ENCODE measurements at places on chromosomes 16 and 17.
A peak's percentile ranks its signal among the peaks of the same experiment; 100 is the strongest.

DNA sequence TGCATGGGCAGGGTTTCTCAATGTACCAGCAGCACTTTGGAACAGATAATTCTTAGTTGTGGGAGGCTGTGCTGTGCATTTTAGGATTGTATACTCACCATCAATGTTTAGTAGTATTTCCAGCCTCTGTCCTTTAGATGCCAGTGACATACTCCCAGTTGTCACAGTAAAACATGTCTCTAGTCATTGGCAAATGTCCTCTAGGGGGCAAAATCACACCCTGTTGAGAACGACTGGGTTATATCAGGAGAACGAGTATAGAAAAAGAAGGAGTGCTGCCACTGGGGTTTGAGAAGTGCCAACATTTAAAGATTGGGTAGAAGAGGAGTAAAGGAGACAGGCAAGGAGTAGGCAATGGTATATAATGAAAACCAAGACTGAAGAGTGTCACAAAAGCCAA lies 37.9 kb upstream of the SMIM36 start:
- peak; percentile 15 for DNase-seq

DNA sequence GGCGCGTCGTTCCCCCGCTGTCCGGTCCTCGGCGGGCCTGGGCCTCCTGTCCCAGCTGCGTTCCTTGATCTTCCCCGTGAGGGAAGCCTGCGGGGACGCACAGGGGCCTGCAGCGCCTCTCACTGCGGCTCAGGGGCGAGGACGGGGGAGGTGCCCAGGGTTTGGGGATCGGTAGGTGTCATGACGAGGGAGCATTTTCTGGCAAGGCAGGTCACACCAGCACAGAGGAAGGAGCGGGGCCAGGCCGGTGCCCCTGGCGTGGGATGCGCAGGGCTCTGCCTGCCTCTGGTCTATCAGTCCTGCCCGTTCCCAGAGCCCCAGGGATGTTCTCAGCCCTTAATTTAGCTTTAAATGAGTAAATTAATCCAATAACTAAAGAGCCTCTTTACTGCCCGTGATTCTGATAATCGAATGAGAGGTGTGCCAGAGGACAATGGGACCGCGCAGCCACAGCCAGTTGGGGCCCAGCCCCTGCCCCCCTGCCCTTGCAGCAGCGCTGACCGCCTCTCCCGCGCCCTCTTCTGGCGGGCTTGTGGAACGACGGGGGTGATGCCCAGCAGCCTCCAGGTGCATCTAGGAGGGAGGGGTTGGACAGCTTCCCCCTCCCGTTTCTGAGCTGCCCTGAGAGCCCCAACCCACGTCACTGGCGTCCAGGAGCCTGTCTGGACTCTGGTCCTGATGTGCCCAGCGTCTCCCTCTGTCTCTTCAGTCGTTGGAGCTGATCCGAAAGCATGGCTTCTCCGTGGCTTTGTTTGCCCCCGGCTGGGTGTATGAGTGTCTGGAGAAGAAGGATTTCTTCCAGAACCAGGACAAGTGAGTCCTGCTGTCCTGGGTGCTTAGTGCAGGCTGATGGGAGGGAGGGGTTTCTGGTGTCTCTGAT lies 7.9 kb downstream of the ENGASE start:
- DNase-seq, result peak; percentile 38

DNA sequence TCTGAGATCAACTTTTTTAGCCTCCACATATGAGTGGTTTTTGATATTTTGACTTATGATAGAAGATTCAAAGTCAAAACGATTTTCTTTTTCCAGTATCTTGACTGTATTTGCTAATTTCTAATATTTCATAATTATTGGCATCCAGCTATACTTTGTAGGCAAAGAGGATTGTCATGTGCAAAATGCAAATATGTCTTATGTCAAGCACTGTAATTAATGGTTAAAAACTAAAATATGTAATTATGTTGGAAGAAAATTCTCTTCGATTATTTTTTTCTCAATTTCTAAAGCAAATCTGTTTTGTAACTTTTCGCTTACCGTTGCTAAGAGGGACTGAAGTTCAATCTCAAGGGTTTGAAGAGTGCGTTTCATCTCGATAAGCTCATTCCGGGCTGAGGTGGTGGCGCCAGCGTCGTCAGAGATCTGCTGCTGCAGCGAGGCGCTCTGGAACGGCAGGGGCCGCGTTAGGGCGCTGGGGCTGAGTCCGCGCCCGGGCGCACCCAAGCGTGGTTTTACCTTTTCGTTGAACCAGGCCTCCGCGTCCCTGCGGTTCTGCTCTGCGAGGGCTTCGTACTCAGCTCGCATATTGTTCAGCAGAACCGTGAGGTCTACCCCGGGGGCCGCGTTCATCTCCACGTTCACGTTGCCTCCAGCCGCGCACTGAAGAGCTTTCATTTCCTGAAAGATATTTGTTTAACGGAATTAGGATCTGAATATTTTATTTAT lies 3.0 kb downstream of the KRT27 start:
- DNase-seq, result no peak

- DNase-seq, result no peak
Observed at GRCh38 chr16:76985392-76986045, 205.5 kb upstream of the MON1B start.

- DNase-seq, result no peak
Observed at GRCh38 chr17:41592601-41593305, 6.1 kb upstream of the KRT14 start.

DNA sequence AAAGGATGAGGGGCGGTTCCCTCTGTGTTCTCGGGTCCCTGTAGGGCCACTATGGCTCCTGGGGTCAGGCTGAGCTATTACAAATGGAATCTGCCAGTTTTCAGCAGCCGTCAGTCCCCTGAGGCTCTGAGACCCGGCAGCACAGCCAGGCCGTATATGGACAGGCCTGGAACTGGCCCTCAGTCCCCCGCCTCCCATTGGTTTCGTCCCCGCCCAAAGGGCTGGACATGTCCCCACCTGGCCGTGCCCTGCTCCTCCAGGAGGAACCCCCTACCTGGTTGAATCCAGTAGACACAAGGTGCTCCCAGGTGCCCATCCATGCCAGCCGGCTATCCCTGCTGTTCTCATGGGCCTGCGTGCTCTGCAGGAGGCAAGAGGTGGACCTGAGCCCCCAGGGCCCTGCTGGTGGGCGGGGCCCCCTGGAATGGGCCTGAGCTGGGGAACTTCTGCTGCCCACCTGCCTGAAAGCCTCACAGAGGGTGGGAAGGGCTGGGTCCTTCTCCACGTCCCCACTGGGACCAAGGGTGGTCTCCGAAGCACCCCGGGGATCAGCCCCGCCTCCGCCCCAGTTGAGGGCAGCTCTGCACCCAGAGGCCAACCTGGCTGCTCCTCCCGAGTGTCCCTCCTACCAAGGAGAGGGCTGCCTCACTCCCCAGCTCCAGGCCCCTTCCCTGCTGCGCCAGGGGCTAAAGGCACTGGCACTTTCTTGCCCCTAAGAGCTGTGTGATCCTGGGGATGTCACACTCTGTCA lies 16.8 kb downstream of the VASN start:
- no peak for DNase-seq

DNA sequence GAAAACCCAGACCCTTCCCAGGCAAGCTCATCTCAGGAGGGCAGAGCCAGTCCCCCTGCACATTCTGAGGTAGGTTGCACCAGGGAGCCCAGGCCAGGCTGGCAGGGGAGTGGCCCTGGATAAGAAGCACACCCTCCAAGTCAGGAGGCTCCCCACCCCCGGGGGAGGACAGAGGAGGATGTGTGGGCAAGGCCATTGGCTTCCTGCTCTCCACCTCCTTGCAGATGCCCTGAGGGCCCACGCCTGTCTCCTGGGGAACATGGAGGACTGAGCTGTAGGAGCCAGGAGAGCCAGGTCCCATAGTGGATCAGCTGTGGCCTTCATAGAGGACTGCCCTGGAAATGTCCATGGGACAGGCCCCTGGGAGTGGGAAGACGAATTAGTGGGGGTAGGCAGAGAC lies 126.7 kb downstream of the IRF8 start:
- DNase-seq, result no peak

- no peak for DNase-seq
Observed at GRCh38 chr17:45022655-45023339, 28.6 kb downstream of the DCAKD start.

GRCh38 chr16:26645614-26646013 lies 421.1 kb upstream of the C16orf82 start:
- no peak for DNase-seq

- no peak for DNase-seq
Observed at GRCh38 chr16:56780646-56781045, 50.7 kb downstream of the NUP93 start.

GRCh38 chr16:48091117-48091516 lies 64.7 kb downstream of the ABCC12 start:
- DNase-seq, result no peak

- no peak for DNase-seq
Observed at GRCh38 chr17:4946312-4946976, 1.9 kb downstream of the PFN1 start.

GRCh38 chr17:8599351-8600011 lies 31.0 kb downstream of the MYH10 start:
- DNase-seq, result no peak

DNA sequence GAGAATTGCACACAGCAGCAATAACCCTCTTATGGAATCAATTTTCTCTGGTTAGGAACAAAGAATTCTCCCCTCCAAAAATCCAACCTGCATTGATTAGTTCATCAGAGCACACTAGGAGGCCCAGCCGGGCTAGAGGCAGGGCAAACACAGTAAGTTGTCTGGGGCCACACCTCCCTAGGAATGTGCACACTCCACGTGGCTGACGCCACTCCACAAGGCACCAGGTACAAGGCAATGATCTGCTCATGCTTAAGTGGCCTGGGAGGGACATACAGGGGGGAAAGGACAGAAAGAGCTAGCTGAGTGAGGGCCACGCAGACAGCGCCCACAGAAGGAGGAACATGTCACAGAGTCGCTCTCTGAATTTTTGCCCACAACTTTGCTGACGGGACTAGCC lies 107.6 kb downstream of the SLC39A11 start:
- no peak for DNase-seq

DNA sequence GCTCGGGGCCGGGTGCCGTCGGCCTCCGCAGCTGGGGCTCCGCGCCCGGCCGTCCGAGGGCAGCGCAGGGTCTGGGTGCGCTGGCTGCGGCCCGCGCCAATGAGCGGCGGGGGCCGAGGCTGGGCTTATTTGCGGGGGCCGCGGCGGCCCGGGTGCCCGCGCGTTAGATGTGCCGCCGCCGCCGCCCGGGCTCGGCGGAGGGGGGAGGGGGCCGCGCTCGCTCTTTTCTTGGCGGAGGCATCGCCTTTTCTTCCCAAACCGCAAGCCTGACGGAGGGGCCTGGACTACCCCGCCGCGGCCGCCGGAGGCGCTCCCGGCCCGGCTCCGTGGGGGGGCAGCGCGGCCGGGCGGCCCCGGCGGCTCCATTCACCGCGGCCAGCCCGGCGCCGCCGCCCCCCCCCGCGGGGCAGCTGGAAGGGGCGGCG lies at the start of gene NOTUM:
TSS of gene NOTUM (minus strand) at position 101 of the 425 bp plus-strand sequence. CDS start 278 bp downstream, outside the sequence.
- DNase-seq, result peak; percentile 22

GRCh38 chr16:35745821-35746248 lies 2286.4 kb downstream of the TP53TG3F start:
- no peak for DNase-seq

- DNase-seq, result no peak
Observed at GRCh38 chr17:56284482-56284881, 131.2 kb downstream of the ANKFN1 start.

DNA sequence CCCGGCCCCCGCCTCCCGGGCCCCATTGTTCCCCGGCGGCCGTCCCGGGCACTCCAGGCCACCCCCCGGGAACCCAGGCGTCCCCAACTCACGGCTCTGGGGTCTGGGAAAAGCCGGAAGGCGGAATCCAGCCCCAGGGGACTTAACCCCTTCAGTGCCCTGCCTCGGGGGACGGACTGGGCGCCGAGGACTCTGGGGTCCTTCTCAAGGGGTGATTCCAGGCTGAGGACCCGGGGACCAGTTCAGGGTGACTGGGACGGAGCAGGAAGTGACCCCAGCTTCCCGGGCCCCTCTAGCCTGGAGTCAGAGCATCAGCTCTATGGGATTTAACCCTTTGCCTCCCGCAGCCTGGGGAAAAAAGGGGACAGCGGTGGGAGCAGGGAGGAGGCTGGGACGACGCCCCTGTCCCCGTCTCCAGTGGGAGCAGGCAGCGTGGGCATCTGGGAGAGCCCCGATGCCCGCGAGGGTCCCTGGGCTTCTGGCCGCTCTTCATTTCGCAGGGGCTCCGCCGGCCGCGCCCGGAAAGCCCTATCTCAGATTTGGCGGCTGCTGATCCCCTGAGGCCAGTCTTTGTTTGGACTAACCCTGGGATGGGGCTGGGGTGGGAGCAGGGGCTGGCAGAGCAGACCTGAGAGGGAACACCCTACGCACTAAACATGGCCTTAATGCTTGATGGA lies at the start of gene ZNF629:
TSS of gene ZNF629 (minus strand) at position 270 of the 677 bp plus-strand sequence. CDS start 2,723 bp downstream, outside the sequence.
- peak; percentile 70 for DNase-seq

GRCh38 chr16:67805718-67806427 lies 487 bp downstream of the RANBP10 start:
- DNase-seq, result no peak

GRCh38 chr16:28059841-28060575 lies 3.5 kb downstream of the GSG1L start:
- DNase-seq, result no peak

GRCh38 chr17:47686276-47686635 lies 7.7 kb upstream of the TBKBP1 start:
- DNase-seq, result no peak

DNA sequence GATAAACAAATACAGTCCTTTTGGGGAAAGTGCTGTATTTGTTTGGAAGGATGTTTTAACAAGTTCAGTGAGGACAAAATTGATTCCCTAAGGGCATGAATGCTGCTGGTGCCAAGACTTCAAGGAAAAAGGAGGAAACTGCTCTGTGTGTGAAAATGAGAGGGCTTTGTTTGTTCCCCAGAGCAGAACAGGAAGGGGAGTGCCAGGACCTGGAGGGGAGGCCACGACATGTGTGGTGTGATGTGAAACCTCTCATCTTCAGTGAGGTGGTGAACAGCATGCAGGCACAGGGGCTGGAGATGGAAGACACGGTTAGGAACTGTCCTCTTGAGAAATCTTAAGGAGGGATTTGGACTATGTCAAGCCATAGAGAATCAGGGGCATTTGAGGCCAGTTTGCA lies 46.6 kb upstream of the GRIN2A start:
- no peak for DNase-seq

DNA sequence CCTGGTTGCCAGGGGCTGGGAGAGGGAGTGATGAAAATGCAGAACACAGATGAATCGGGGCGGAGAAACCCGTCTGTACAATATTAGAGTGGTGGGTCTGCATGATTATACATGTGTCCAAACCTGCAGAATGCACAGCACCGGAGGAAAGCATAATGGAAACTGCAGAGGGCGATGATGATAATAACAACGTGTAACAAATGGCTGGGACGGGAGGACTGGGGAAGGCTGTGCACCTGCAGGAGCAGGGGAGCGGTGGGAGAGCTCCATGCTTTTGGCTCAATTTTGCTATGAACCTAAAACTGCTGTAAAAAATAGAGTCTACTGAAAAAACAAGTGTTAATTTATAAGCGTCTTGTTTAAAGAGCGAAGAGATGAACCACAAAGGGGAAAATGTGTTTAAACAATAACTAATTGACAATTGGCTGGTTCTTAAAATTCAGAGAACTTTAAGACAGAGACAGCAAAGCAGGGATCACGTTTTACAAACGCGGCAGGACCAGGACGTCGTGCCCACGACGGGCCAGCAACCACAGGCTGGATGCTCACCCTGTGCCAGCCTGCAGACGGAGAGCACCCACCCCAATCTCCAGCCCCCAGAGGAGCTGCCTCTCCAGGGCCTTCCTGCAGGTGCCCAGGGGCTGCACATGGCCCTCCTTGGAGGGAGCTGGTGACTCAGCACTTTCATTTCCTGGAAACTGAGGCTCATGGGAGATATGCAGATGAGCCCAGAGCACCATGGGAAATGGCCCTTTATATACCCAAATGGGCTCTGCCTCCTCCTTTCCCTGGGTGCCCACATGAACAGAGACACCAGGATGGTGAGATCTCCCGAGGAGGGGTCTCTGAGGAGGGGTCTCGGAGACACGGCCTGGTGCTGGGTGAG lies at the start of gene TEX19:
TSS of gene TEX19 (plus strand) at position 783 of the 886 bp plus-strand sequence. CDS start 2,904 bp downstream, outside the sequence.
- DNase-seq, result no peak

- no peak for DNase-seq
Observed at GRCh38 chr17:4877089-4877488, 22.2 kb upstream of the C17orf107 start.

Measured in fibroblast of pulmonary artery (primary cell).